ENCODE measurements at places on chromosomes 2 and 18.

GRCh38 chr2:182921234-182921633 lies 54.8 kb upstream of the FRZB start:
- no peaks in the 10 kb centered on the region for H3K4me1 ChIP-seq
- DNase-seq = no peak
- H3K27me3 ChIP-seq = no peaks in the 10 kb centered on the region

- no peaks in the 10 kb centered on the region for H3K4me1 ChIP-seq
- DNase-seq = no peak
- H3K4me3 ChIP-seq = no peak overlapping the region
- no peaks in the 10 kb centered on the region for H3K27me3 ChIP-seq
- no peak overlapping the region for H3K27ac ChIP-seq
- no peaks in the 10 kb centered on the region for H3K36me3 ChIP-seq
Measured at GRCh38 chr2:122239440-122239839, 484.0 kb downstream of the TSN start.

DNA sequence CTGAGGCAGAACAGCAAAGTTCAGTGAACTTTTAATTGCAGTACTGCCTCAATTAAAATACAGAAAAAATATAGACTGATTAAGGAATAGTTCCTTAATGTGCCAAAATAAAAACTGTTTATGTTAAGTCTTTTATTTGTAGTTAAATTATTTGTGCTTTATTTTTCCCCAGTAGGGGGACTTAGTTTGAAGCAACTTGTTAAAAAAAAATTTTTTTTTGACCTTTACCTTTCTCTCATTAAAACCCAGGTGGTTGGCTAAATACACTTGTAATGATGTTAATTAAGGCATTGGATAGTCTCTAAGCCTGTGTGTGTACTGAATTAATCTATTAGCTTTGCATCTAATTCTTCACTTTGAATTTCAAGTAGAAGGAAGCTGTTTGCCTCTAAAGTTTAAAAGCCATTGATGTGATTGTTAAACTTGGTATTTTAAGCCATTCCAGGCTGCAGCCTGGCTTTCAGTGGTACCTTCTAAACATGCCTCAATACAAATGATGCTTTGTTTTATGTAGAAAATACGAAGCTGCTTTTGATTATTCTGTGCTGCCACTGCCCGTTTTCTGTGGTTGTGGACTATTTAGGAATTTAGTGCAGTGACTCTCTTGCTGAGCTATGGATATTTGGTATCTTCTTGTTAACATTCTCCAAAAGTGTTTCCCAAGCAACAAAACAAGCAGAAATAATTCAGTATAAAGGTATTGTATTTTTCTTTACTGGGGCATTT lies 102.9 kb downstream of the TANC1 start:
- no peak overlapping the region for H3K4me3 ChIP-seq
- H3K36me3 ChIP-seq = no peaks in the 10 kb centered on the region
- H3K27ac ChIP-seq = no peak overlapping the region
- H3K4me1 ChIP-seq = no peaks in the 10 kb centered on the region
- H3K27me3 ChIP-seq = peaks cover 5% of the 10 kb centered on the region
- DNase-seq = no peak

DNA sequence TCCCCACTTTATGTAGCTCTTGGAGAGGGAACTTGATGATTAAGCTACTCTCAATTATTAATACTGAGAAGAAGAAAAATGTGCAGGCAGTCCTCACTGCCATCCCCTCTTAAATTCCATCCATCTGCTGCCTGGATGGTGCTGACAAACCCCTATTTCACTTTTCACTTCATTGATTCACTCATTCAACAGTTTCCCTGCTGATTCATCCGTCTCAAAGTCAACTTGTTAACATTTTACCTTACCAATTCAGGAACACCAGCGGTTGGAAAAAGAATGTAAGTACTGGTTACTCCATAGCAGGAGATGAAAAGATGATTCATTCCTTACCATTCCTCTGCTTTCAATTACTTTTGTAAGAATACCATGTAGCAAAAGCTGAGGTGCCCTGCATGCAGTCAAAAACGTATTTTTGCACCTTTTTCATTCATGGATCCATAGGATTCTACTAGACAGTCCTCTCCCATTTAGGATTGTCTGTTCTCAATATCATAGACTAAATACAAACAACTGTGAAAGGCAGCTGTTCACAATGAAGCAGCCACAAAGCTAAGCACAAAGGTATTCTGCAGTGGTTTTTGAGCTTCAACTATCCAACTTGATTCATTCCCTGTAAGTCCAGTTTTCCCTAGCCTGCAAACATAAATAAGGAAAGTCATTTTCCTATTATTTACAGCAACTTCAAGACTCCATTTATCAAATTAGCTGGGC lies 262.0 kb downstream of the MREG start:
- H3K36me3 ChIP-seq = no peaks in the 10 kb centered on the region
- H3K4me1 ChIP-seq = no peaks in the 10 kb centered on the region
- peak overlapping the region; percentile 51 for H3K27ac ChIP-seq
- no peak overlapping the region for H3K4me3 ChIP-seq
- DNase-seq = no peak
- peaks cover 32% of the 10 kb centered on the region for H3K27me3 ChIP-seq

DNA sequence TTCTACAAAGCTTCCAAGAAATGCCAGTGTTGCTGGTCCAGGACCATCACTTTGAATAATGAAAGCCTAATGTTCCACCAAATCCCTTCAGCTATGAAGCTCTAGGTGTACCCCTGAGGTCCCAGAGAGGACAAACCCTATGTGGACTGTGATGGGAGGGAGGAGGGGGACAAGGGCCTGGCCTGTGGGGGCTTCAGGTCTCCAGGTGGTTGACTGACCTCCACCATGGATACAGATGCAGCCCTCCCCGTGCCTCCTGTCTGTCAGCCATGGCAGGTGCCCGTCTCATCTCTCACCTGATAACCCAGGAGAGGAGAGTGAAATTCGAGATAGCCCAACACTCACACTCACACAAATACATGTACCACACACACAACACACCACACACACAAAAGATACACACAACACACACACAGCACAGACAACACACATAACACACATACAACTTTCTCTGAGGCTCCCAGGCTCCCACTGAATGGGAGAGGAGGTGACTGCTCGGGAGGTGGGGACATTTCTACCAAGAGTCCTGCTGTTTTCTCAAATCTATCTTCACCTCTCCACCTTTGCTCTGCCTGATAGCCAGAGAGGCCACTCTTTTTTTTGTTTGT lies 12.8 kb upstream of the RHOB start:
- DNase-seq = no peak
- H3K4me1 ChIP-seq = no peaks in the 10 kb centered on the region
- no peak overlapping the region for H3K4me3 ChIP-seq
- no peaks in the 10 kb centered on the region for H3K36me3 ChIP-seq
- no peak overlapping the region for H3K27ac ChIP-seq

DNA sequence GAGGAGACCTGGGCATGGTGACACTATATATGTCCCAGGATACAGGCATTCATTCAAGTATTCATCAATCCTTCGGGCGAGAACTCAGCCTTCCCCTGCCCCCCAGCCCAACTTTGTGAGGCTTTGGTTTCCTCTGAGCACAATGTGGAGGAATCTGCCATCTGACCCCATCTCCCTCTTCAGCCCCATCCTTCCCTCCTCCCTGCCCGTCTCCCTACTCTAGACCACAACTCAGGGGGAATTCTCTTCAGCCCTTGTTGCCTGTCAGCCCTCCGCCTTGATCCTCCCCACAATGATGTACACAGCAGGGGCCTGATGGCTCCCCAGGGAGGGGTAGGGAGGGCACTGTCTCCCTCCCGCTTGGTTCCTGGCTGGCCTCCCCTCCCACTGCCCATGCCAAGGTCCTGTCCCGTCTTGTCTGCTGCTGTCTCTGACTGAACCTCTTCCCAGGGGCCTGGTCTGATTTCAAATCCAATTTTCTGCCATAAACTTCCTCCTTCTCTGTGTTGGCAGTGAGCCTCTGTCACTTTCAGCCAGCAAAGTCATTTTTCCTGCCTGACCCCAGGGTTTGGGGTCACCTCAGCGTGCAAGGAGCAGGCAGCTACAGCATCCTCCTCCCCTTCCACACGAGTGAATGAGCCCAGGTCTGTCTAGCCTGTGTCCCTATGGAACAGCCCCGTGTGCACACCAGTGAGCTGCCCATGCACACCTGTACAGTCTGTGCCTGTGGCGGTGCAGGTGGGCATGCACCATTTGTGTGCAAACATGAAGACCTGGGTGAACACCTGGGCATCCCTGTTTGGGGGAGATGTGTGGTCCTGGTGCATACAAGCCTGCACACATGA lies 197.3 kb downstream of the CELF4 start:
- H3K4me1 ChIP-seq = no peaks in the 10 kb centered on the region
- no peak for DNase-seq
- H3K4me3 ChIP-seq = no peak overlapping the region

- peaks cover 48% of the 10 kb centered on the region for H3K27me3 ChIP-seq
- DNase-seq = no peak
- H3K4me1 ChIP-seq = peaks cover 9% of the 10 kb centered on the region
- no peaks in the 10 kb centered on the region for H3K36me3 ChIP-seq
- peak overlapping the region; percentile 60 for H3K4me3 ChIP-seq
Measured at GRCh38 chr18:12308386-12309100, 502 bp downstream of the TUBB6 start.

DNA sequence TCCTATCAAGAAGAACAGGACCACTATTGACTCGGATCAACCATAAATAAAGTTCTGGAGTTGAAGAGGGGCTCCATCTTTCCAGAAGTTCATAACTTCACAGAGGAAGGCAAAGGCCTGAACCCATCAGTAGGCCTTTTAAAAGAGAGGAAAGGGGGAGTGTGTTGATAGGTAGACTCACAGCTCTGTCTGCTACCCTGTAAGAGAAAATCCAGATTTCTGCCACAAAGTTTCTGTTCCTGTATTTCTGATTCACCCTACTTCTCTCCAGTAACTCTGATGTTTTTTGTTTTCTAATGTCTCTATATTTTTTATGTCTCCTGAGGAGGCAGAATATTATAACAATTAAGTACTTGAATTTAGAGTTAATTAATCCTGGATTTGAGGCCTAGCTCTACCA lies 564.0 kb downstream of the TNS1 start:
- H3K4me3 ChIP-seq = no peak overlapping the region
- DNase-seq = no peak
- H3K4me1 ChIP-seq = peaks cover 8% of the 10 kb centered on the region
- H3K27ac ChIP-seq = no peak overlapping the region

DNA sequence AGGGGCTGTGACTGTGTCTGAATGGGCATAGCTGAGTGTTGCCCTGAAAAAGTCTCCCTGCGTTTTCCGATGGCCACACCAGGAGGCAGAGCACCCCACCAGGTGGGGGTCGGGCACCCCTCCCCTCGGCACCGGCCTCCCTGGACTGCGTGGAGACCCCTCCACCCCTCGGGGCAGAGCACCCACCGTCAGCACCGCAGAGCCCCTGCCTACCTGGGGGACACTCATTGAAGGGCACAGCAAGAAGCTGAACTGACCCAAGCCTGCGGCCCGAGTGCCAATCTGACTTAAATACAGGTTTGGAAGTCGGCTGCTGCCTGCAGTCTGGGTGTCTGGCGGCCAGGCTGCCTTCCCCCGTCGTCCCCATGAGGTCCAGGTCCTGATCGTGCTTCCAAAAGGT lies 69.9 kb downstream of the KCNG2 start:
- DNase-seq = no peak
- no peak overlapping the region for H3K4me3 ChIP-seq
- no peaks in the 10 kb centered on the region for H3K36me3 ChIP-seq
- H3K4me1 ChIP-seq = no peaks in the 10 kb centered on the region
- H3K27ac ChIP-seq = no peak overlapping the region

GRCh38 chr2:100733391-100734187 lies 86.3 kb upstream of the NPAS2 start:
- H3K4me3 ChIP-seq = no peak overlapping the region
- H3K4me1 ChIP-seq = no peaks in the 10 kb centered on the region
- H3K27ac ChIP-seq = no peak overlapping the region

DNA sequence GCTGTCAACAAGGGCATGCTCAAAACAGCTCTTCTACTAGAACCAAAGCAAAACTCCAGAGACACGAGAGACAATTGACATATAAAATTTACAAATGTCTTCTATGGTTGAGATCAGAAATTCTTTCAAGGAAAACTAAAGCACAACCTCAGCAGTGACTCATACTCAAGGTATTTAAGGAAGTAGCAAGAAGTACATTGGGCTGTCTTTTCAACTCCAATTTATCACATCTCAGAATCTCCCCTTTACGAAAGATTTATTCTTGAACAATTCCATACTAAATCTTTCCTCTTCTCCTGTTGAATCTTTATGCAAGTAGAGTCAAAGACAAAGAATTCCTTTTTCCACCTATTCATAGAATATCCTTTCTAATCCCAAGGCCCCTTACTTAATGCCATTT lies 324.0 kb downstream of the IRS1 start:
- H3K4me3 ChIP-seq = no peak overlapping the region
- peaks cover 5% of the 10 kb centered on the region for H3K36me3 ChIP-seq
- no peak overlapping the region for H3K27ac ChIP-seq

- H3K36me3 ChIP-seq = no peaks in the 10 kb centered on the region
- no peak overlapping the region for H3K4me3 ChIP-seq
- peaks cover 10% of the 10 kb centered on the region for H3K27me3 ChIP-seq
- DNase-seq = no peak
- no peak overlapping the region for H3K27ac ChIP-seq
Measured at GRCh38 chr2:143030127-143030526, 99.1 kb upstream of the ARHGAP15 start.

GRCh38 chr2:107585851-107586250 lies 240.8 kb upstream of the RGPD4 start:
- no peak for DNase-seq
- H3K4me3 ChIP-seq = no peak overlapping the region
- no peak overlapping the region for H3K27ac ChIP-seq
- H3K27me3 ChIP-seq = no peaks in the 10 kb centered on the region
- no peaks in the 10 kb centered on the region for H3K36me3 ChIP-seq

- H3K27me3 ChIP-seq = no peaks in the 10 kb centered on the region
- H3K36me3 ChIP-seq = peaks cover 8% of the 10 kb centered on the region
- H3K4me1 ChIP-seq = peaks cover 21% of the 10 kb centered on the region
- no peak overlapping the region for H3K27ac ChIP-seq
- H3K4me3 ChIP-seq = no peak overlapping the region
- no peak for DNase-seq
Measured at GRCh38 chr2:160478660-160479059, 14.9 kb downstream of the RBMS1 start.

DNA sequence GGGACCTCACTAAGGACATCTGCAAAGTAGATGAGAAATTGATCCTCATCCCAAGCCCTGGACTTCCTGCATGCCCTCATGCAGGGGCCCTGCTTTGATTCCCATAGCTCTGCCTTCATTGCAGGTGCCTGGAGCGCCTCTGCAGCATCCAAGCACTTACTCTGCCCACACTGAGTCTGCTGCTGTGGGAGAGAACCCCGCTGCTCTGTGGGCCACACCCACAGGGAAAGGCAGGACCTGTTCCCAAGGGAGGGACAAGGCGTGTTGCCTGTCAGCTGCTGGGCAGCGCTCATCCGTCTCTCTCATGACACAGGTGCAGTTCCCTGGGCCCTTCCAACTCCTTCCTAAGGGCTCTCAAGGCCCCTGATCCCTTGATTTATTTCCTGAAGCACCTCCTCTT lies 266.8 kb upstream of the SMIM21 start:
- H3K27ac ChIP-seq = no peak overlapping the region
- H3K36me3 ChIP-seq = peaks cover 3% of the 10 kb centered on the region
- H3K4me1 ChIP-seq = no peaks in the 10 kb centered on the region
- H3K27me3 ChIP-seq = peaks cover 10% of the 10 kb centered on the region
- H3K4me3 ChIP-seq = no peak overlapping the region

- H3K4me1 ChIP-seq = no peaks in the 10 kb centered on the region
- no peaks in the 10 kb centered on the region for H3K36me3 ChIP-seq
- DNase-seq = no peak
- no peaks in the 10 kb centered on the region for H3K27me3 ChIP-seq
- no peak overlapping the region for H3K27ac ChIP-seq
Measured at GRCh38 chr2:164821338-164821737, 20.3 kb downstream of the COBLL1 start.

- peaks cover 12% of the 10 kb centered on the region for H3K4me1 ChIP-seq
- H3K27me3 ChIP-seq = no peaks in the 10 kb centered on the region
- no peak overlapping the region for H3K27ac ChIP-seq
- H3K36me3 ChIP-seq = peaks cover 36% of the 10 kb centered on the region
- no peak for DNase-seq
- no peak overlapping the region for H3K4me3 ChIP-seq
Measured at GRCh38 chr18:79410731-79411613, 15.2 kb downstream of the NFATC1 start.

Measured in effector memory CD8-positive, alpha-beta T cell (primary cell).